ENCODE measurements at places on chromosomes 16 and 17.

GRCh38 chr16:51009359-51009758 is 141.7 kb downstream of the SALL1 start:
- DNase-seq = no peak

GRCh38 chr17:67837965-67838364 is 12.7 kb downstream of the BPTF start:
- DNase-seq = no peak

GRCh38 chr17:82962163-82962720 is 117.2 kb upstream of the METRNL start:
- DNase-seq = peak; percentile 15

- DNase-seq = peak; percentile 54
Measured at GRCh38 chr17:76000016-76000754, 470 bp upstream of the CDK3 start.

DNA sequence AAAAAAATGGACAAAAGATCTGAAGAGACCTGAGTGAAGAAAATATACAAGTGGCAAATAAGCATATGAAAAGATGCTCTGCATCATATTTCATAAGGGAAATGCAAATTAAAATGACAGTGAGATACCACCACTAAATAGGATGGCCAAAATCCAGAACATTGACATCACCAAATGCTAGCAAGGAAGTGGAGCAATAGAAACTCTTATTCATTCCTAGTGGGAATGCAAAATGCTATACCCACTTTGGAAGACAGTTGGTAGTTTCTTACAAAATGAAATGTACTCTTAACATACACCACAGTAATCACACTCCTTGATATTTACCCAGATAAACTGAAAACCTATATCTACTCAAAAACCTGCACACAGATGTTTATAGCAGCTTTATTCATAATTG is 33.6 kb downstream of the DHRS7B start:
- DNase-seq = no peak

DNA sequence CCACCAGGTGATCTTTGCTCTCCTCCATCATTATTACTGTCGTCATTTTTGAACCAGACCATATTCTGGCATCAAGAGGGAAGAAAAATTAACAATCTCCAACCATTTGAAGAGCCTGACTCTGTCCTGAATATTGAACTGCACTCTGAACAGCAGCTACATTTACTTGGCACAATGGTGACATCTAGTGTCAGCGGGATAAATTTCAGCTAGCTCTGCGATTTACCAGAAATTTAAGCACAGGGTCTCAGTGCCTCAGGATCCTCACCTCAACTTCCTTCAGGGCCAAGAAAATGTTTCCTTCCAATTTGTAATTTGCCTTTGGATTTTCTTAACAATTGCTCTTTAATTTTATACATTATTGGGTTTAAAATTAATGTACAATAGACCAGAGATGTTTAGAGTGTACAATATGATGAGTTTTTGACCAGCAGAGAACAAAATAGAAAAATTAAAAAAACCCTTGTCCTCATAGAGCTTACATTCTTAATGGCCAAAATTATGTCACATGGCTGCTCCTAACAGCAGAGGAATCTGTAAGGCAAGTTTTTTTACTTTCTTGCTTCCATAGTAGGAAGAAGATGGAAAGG is 10.7 kb upstream of the ZNF19 start:
- peak; percentile 74 for DNase-seq

DNA sequence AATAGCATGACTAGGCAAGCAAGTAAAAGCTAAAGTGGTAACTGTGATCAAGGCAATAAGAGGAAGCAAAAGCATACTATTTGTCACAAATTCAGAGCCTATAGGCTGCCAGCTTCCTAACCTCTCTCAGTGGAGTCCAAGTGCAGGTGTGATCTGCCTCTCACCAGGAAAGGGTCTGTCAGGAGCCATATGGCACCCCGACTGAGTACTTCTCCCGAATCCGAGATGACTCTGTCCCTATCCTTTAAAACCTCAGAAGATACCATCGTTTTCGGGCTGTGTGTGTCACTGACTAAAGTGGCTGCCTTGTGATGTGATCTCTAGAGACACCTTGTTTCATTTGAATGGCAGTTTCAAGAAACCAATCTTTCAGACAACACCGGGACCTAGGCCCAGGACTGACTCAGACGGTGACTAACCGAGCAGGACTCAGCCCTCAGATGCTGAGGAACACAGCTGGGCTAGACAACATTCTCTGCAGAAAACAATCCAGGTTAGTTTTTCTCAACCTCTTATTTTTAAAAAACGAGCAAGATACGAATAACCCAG is 63.6 kb downstream of the SMG6 start:
- peak; percentile 94 for DNase-seq

DNA sequence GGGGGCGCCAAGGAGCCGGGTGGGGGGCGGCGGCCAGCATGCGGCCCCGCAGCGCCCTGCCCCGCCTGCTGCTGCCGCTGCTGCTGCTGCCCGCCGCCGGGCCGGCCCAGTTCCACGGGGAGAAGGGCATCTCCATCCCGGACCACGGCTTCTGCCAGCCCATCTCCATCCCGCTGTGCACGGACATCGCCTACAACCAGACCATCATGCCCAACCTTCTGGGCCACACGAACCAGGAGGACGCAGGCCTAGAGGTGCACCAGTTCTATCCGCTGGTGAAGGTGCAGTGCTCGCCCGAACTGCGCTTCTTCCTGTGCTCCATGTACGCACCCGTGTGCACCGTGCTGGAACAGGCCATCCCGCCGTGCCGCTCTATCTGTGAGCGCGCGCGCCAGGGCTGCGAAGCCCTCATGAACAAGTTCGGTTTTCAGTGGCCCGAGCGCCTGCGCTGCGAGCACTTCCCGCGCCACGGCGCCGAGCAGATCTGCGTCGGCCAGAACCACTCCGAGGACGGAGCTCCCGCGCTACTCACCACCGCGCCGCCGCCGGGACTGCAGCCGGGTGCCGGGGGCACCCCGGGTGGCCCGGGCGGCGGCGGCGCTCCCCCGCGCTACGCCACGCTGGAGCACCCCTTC is 484 bp downstream of the FZD2 start:
- DNase-seq = peak; percentile 82

- no peak for DNase-seq
Measured at GRCh38 chr16:2905988-2906387, 5.7 kb upstream of the FLYWCH1 start.

GRCh38 chr16:53501216-53501859 is 1.7 kb downstream of the AKTIP start:
- DNase-seq = peak; percentile 41

DNA sequence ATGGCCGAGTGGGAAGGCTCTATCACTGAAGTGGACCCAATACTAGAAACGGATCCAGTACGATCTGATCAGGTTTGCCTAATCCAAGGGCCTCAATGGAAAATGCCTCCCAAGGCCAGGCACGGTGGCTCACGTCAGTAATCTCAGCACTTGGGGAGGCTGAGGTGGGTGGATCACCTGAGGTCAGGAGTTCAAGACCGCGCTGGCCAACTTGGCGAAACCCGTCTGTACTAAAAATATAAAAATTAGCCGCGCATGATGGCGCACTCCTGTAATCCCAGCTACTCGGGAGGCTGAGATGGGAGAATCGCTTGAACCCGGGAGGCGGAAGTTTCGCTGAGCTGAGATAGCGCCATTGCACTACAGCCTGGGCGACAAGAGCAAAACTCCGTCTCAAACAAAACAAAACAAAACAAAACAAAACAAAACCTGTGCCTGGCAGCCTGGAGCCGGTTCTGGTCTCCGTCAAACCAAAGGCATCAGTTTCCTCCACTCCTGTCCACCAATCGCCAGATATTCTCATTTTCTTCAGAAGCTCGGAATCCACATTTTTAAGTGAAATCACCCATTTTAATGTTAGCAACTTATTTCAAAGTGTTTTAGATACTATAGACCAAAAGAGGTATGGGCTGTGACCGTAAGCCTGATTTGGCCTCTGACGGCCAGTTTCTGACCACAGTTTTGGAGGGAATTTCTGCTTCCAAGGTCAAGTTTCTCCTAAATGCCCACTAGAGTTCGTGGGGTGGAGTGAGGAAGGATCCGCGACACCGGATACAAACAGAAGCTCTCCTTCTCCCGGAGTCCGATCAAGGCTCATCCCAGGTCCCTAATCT is 664 bp downstream of the NQO1 start:
- no peak for DNase-seq

DNA sequence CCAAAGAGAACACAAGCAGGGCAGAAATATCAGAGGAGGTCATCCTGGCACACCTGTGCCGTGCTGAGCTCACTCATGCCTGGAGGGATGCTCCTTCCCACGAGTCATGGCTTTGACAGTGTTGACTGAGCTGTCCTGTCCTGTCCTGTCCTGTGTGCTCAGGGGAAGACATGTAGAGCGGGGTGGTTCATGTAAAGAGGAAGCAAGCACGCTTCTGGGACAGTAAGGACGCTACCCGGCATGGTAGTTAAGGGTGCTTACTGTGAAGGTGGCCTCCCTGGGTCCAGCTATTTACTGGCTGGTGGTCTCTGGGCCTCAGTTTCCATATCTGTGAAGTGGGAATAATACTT is 398 bp downstream of the LGALS9 start:
- DNase-seq = no peak

GRCh38 chr17:285751-286422 is 66.7 kb downstream of the RPH3AL start:
- DNase-seq = no peak

- DNase-seq = no peak
Measured at GRCh38 chr17:55304171-55304859, 39.6 kb downstream of the HLF start.

GRCh38 chr17:27469256-27469655 is 13.0 kb downstream of the KSR1 start:
- no peak for DNase-seq

GRCh38 chr16:28014851-28015250 is 48.7 kb downstream of the GSG1L start:
- DNase-seq = no peak

DNA sequence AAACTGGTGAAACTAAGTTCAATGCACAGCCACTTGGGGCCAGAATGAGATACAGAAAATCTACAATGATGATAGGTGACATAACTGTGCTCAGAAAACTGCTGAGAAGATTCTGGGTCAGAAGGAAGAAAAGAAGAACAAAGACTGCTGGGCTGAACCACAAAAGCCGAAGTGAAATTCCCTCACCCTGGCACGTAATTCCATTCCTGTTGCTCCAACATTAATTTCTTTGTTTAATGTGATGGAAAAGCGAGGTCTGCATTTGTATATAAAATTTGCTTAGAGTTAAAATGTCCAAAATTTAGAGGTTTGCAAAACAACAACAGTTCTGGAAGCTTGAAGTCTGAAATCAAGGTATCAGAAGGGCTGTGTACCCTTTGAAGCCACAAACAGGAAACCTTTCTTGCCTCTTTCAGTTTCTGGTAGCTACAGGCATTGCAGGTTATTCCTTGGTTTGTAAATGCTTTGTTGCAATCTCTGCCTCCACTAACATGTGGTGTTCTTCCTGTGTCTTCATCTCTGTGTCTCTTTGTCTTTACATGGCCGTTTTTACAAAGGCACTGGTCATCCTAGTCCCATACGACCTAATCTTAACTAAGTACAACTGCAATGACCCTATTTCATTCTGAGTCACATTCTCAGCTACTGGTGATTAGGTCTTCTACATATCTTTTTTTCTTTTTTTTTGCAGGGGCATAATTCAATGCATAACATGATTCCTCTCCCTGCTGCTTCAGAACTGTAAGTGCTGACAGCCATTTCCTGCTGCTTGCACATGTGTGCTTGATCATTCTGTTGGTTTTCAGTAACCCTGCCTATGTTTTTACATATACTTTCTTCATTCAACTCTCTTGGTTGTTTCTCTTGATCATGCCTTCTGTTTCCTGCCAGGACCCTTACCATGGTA is 603.0 kb upstream of the CDH8 start:
- DNase-seq = no peak

- peak; percentile 89 for DNase-seq
Measured at GRCh38 chr16:84228256-84228838, 11.5 kb downstream of the KCNG4 start.

DNA sequence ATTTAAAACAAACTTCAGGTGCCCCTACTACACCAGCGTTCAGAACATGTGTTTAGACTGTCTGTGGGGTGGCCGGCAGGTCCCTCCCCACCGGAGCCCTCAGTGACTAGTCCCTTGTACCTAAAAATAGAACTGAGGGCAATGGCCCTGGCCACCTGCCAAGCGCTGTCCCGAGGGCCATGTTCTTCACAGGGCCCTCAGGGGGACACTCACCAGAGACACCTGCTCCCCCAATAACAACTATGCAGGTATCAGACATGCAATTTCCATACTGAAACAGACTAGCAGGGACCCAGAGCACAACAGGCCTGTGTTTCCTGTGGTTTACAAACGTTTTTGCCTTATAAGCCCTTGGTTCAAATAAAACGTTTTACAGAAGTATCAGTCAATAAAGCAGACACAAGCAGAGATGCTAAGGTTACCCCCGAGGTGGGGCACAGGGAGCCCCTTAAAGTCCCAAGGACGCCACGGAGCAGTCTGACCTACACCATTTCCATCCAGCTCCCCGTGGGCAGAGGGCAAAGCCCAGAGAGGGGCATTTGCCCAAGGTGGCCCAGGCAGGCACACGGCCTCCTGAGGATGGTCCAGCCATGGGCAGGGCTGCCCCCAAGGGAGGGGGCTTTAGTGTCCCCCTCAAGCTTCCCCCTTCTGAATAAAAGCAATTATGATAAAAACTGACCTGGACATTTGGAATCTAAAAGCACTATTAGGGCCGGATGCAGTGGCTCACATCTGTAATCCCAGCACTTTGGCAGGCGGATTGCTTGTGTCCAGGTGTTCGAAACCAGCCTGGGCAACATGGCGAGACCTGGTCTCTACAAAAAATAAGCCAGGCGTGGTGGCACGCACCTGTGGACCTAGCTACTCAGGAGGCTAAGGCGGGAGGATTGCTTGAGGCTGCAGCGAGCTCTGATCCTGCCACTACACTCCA is 896 bp upstream of the MYLK3 start:
- no peak for DNase-seq

- DNase-seq = no peak
Measured at GRCh38 chr17:79830303-79830702, 8.9 kb downstream of the CBX4 start.

GRCh38 chr16:21023509-21024202 is 123.1 kb downstream of the LYRM1 start:
- DNase-seq = no peak

DNA sequence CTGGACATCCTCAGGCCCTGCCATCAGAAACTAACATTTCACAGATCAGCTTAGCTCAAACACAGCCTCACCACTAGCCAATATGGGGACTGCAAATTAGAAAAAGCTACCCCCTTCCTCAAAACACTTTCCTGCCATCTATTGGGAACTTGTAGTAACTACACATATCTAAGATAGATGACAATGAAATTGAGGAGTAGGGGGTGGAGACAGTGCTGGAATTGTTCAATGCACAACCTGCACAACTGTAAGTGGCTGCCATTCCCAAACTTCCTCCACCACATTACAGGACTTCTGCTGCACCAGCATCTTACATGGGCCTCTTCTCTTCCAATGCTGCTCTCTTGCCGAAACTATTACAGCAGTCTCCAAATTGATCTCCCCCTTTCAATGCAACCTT is 21.9 kb downstream of the AIPL1 start:
- DNase-seq = peak; percentile 30

DNA sequence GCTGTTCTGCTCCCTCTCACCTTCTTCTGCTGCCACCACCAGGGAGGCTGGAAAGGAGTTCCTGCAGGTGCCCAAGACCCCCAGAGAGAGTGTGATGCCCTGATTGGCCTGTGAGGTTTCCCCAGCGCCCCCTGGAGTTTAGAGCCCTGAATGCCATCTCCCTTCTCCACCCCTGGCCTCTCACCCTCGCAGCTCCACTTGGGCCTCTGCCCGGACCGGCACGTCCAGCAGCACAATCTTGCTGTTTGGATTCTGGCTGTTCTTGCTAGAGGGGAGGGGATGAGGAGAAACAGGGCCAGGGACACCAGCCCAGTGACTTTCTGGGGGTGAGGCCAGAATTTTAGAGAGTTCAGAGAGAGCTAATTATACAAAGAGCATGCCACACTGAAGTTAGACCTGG is 12.5 kb upstream of the FAM171A2 start:
- DNase-seq = peak; percentile 61

GRCh38 chr16:79715061-79715460 is 114.5 kb upstream of the MAF start:
- no peak for DNase-seq
